Caudate nucleus (tissue), 63 donors: ENCODE measurements at places on chromosomes 12 and 14.
A peak's percentile ranks its signal among the peaks of the same experiment; 100 is the strongest.

DNA sequence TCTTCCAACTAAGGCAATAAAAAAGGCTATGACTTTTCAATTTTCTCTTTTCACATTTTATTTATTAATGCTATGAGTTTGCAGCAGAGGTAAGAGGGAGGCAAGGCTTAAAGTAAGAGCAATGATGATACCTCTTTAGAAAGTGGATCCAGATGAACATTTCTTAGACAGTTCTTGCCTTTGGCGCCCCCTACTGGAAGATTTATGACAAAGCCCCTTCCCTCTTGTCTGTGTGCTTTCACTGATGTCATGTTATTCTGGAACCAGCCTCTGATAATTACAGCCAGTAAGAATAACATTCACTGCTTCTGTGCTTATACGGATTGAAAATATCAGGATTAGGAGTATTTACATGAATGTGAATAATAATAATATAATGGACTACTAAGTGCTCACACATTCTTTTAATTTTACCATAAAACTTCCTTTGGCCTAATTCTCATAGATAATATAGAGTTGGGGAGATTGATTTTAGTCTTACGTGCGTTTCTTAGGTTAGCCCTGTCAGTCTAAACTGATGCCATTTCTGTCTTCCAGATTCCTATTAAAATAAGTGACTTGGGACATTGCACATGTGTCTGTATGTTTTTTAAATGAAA is 1929.9 kb upstream of the SEL1L start:
- DNase-seq: peak; percentile 21

- DNase-seq: no peak
Measured at GRCh38 chr14:104977681-104978653, at the start of gene AHNAK2. Gene AHNAK2, minus strand, starts transcription at chr14:104978374. Its CDS starts 137 bp downstream, at chr14:104978237.

GRCh38 chr14:88961214-88961613 is 136.8 kb downstream of the TTC8 start:
- no peak for DNase-seq

DNA sequence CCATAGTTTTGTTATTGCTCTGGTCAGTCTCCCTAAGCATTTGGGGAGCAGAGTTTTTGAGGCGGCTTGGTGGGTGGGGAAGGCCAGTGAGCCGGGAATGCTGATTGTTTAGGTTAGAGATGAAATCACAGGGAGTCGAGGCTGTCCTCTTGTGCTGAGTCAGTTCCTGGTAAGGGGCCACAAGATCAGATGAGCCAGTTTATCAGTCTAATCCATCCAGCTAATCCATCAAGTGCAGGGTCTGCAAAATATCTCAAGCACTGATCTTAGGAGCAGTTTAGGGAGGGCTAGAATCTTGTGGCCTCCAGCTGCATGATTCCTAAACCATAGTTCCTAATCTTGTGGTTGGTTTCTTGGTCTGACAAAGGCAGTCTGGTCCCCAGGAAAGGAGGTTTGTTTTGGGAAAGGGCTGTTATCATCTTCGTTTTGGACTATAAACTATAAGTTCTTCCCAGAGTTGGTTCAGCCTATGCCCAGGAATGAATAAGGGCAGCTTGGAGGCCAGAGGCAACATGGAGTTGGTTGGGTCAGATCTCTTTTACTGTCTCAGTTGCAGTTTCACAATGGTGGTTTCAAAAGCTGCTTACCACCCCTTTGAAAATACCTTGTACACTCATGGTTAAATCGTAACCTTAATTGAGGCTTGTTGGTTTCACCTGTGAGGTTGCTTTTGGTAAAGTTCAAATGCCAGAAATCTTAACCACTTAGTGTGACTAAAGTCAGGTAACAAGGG is 33.6 kb upstream of the HIGD1C start:
- DNase-seq: no peak

GRCh38 chr14:50647282-50647681 is 20.8 kb downstream of the SAV1 start:
- DNase-seq: no peak

DNA sequence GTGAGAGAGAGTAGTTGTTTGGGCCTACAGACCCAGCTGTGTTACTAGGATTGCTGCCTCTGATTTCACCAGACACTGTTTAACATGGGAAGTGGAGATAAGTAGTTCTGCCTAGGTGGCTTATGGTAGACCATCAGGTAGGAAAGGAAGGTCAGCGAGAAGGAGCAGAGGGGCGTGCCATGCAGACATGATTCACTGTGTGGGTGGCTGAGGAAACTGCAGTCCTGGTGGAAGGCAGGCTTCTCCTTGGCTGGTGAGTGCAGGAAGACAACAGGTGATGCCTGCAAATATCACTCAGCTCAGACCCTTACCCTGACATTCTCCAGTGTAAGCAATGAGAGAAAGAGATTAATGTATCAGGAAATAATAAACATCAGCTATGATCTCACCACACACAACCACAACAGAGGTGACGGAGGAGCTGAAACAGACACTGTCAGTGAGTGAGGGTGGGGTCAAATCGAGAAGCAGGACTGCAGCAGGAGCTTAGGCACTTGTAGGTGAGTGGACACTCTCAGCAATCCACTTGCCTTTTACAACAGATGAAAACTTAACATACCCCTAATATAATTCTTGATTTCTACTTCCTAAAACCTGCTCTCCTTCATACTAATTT is 2.1 kb upstream of the PRR4 start:
- DNase-seq: no peak

DNA sequence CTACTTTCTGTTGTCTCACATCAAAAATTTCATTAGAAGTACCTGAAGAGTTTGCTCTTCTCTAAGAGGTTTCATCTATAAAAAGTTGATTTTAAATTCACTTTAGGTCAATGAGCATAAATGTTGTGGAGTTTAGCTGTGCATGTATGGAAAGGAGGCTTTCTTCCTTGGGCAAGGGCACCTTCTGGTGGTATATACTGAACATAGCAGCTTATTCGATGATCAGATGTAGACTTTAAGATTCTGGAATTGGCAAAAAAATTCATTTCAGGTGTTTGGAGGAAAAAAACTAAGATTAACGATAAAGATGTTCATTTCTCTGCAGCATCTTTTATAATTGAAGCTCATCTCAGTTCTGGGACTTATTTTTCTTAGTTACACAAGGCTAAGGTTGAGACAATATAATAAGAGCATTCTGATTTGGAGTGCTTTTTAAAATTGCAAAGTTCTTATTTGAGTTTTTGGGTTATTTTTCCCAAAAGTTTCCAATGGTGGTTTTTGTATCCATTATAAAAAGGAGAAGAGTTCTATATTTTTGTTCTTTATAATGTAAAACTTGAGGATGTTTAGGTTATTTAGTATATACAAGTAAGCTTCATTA is 46.8 kb downstream of the TMEM117 start:
- no peak for DNase-seq

DNA sequence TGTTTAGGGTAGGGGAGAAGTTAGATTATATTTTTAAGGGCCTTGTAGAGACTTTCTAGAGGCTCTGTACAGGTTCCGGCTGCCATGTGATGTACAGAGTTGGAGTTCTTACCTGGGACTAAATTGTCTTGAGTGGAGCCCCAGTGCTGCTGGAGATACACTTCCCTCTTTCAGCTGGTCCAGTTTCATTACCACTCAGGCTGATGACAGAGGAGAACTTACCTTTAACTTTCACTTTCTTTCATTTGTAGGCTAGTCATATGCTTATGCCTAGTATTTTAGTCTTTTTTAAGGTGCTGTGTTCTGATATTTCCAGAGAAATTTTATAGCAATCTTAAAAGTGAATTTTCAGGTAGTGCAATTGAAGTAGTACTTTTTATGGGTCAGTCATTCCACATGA is 117.3 kb downstream of the ERC1 start:
- DNase-seq: no peak

GRCh38 chr14:93305725-93306418 is 27.0 kb downstream of the BTBD7 start:
- no peak for DNase-seq

GRCh38 chr12:108597559-108598471 is at the start of gene TMEM119:
Gene TMEM119, minus strand, starts transcription at chr12:108598084. Its CDS starts 5,701 bp downstream, at chr12:108592383.
- no peak for DNase-seq

- DNase-seq: no peak
Measured at GRCh38 chr14:89298056-89298834, 118.8 kb downstream of the FOXN3 start.

DNA sequence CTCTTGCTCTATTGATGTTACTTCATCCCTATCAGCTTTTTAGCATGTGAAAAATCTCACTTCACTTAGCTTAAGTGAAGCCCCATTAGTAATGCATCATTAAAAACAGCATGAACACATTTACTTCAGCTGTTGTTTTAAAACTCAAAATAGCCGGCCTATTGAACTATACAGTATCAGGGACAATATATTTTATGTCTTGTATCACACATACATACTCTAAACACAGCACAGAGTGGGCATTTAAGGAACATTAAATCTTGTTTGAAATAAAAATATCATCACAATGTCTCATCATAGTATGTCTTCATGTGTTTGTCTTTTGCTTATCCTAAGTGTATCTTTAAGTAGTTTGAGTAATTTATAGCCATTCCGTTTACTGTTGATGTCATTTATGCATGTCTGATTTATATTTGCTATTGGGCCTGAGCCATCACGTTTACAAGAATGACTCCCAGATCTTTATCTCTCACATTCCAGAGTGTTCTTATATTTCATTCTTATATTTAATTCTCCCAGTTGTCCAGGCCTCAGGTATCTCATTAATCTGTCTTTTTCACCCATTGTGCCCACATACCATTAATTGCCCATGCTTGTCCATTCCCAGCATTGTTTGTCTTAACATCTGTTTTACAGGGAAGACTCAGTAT is 57.5 kb downstream of the ARHGAP5 start:
- DNase-seq: no peak

GRCh38 chr14:90545966-90546751 is 149.3 kb downstream of the CALM1 start:
- DNase-seq: peak; percentile 61

GRCh38 chr14:96482986-96483385 is 19.2 kb upstream of the PAPOLA start:
- DNase-seq: no peak

DNA sequence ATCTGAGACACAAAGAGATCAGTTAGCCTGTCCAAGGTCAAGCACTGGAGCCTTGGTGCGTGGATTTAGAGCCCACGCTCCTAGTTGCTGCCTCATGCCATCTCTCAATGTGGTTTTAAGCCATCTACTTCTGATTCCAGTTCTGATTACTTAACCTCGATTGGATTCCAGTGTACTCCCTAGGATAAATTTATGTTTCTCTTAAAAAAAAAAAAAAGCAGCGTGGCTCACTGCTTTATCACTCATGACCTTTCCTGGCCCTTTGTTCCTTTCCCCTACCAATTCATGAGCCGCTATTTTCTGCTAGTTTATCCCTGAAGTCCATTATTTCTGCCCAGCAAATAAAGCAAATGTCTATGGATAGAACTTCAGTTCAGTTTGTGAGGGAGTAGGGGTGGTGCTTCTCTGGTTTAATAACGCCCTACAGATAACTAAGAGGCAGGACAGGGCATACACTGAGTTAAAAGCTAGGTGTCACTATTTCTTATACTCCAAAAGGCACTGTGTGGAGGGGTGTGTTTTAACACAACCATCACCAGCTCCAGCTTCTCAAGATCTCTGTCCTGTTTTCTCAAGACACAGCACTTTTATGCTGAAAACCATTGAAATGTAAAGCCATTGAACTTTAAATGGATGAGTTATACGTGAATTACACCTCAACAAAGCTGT is 9.8 kb upstream of the PARP11 start:
- no peak for DNase-seq

- DNase-seq: no peak
Measured at GRCh38 chr14:89849931-89850330, 104.6 kb downstream of the EFCAB11 start.

DNA sequence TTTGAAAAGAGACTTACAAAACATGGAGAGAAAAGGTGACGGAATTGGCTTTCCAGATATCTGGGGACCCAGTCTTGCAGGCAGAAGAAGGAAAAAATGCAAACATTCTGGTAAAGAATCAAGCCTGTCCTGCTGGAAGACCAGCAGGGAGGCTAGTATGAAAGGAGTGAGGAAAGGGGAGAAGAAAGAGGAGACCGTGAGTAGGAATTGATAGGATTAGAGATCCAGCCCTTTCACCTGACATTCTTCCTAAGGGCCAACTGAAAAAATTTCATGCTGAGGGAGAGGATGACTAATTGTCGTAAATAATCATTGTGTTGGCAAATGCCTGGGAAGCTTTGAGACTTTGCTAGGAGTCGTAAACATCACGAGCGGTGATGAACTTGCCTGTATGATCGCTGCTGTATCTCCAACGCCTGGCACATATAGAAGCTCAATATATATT is 12.1 kb downstream of the BHLHE41 start:
- no peak for DNase-seq

DNA sequence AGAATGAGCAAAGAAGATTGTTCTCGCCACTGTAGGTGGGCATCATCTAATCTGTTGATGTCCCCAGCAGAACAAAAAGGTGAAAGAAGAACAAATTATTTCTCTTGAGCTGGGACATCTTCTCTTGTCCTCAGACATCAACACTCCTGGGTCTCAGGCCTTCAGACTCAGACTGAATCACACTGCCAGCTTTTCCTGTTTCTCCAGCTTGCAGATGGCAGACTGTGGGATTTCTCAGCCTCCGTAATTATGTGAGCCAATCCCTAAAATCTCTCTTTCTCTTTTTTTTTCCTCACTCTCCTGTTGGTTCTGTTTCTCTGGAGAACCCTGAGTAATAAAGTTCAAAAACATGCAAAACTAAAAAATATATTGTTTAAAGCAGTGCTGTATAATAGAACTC is 3.7 kb upstream of the TMPRSS12 start:
- DNase-seq: no peak

DNA sequence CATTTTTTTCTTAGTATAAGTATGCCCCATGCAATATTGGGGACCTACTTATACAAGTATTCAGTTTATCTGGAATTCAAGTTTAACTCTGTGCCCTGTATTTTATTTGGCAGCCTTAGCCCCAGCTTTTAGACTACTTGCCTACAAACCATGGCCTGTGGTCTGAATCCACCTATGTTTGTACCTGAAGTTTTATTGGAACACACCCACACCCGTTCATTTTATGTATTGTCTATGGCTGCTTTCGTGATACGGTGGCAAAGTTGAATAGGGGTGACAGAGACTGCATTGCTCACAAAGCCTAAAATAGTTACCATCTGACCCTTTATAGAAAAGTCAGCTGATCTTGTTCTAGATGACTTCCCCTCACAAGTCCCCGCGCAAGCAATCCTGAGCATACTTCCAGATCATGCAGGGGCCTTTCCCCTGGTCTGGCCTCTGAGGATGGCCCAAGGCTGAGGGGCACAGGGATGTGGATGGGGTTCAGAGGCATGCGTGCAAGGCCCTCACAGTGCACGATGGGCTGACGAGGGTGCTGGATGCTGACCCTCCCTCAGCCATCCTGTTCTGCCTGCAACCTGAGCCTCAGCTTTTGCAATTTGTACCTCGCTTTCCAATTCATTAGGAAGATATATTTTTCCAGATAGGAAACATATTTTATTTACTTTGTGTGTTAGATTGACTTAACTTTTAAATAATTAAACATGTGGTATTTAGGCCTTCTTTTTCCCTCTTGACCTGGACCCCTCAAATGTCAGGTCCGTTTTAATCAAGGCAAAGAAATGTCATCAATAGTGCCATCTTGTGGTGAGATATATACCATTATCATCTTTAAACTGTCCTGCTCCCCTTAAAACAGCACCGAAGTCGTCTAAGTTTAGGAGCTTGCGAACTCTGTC is 527.3 kb upstream of the CCDC196 start:
- DNase-seq: no peak
